ENCODE measurements at places on chromosomes 5 and 9.

GRCh38 chr5:128083811-128084227, 253 bp downstream of the SLC12A2 start:
- no peak for DNase-seq

DNA sequence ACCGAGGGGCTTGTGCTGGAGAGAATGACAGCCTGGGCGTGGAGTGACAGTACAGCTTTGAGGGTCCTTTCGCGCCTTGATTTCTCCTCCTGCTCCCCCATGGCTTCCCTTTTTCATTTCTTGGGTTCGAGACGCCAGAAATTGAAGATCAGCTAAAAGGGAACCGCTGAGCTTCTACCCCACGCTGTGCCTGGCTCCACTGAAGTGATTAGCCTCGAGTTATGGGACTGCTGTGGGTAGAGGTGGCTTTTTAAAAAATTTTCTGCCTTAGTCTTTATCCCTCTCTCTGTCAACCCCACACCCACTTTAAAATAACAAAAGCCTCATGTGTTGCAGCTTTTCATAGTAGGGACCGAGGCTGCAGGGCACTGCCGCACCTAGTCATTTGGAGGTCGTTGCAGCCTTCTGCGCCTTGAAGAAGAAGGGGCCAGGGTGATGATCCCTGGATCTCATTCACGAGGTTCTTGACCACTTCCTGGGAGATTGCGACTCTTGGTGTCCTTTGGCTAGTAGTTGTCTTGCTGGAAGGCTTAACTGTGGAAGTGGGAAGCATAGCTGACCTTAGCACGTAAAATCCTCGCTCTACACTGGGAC, 603 bp downstream of the PPIP5K2 start:
- no peak for DNase-seq

- no peak for DNase-seq
These were observed 45.5 kb downstream of the GPBP1 start for GRCh38 chr5:57219386-57219785.

GRCh38 chr9:33471361-33471760, 2.4 kb downstream of the NOL6 start:
- no peak for DNase-seq

DNA sequence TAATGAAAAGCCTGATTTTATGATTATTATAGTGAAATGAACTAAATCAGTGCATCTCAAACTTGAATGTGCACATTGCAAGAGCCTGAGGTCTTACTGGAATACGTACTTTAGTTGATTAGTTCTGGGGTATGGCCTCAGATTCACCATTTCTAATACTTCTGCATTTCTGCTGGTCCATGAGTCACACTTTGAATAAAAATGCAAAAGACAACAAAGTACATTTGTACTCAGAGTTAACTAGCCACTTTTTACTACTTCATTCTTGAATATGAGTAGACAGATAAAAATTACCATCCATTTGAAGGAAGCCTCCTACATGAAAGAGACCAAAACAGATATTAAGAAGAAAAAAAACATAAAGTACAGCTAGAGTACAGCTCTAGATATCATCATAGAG, 27.1 kb upstream of the PRR16 start:
- DNase-seq = no peak

- DNase-seq = no peak
These were observed 23.4 kb downstream of the C9orf50 start for GRCh38 chr9:129597355-129598088.

- DNase-seq = no peak
These were observed 977 bp downstream of the MGAT4B start for GRCh38 chr5:179805529-179806249.

GRCh38 chr5:127518319-127518621, 830 bp downstream of the PRRC1 start:
- no peak for DNase-seq

DNA sequence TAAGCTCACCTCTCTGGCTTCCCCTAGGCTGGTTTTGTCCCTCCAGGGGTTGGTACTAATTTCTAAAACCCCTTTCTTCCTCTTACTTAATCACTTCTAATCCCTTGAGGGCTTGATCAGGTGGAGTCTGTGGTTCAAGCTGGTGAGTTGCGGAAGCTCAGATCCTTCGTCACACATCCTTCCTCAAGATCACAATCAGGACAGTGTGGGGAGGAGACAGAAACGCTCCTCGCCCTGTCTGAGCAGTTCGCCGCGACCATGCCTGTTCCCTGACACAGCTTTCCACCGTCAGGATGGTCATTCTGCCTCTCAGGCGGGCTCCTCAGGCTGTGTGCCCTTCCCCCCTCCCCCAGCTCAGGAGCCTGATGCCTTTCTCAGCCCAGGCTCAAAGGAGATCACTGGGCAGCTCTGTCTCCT, 24.3 kb downstream of the CPLX2 start:
- peak; percentile 29 for DNase-seq

DNA sequence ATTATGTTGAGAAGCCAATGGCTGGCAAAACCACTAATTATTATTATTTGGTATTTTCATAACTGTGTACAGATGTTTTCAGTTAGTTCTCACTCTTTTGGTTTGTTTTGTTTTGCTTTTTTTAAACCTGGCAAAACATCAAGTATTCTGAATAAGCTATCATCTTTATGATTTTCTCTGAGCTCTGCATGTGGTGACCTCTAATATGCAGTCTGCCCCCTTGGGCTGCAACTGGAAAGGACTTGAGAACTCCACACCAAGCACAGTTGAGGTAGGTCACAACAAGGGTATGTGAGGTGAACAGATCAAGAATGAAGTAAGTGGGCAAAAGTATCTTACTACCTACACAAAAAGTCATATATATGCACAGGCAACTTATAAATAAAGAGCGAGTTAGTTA, 202.2 kb downstream of the NFIB start:
- no peak for DNase-seq

- no peak for DNase-seq
These were observed 140.5 kb upstream of the TUT7 start for GRCh38 chr9:86494644-86495111.

DNA sequence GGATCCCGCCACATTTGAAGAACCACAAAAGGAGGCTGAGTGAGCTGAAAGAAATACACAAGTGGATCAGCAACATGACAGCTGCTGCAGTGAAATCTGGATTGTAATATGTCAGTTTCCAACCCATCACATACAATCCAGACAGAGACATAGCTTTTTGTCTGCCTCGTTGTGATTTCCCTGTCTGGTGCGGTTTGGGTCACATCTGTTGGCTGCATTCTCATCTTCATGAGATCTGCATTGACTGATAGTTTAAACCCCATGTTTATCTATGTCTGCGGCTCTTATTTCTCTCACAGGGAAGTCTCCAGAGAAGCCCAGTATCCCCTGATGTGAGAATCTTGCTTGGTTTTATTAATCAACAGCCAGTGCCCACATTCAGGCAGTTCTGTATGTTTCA, 403.1 kb upstream of the ZNF608 start:
- no peak for DNase-seq

Data from effector memory CD8-positive, alpha-beta T cell (primary cell).